Substantia nigra (tissue), 51 donors: ENCODE measurements at places on chromosomes 12 and 14.

DNA sequence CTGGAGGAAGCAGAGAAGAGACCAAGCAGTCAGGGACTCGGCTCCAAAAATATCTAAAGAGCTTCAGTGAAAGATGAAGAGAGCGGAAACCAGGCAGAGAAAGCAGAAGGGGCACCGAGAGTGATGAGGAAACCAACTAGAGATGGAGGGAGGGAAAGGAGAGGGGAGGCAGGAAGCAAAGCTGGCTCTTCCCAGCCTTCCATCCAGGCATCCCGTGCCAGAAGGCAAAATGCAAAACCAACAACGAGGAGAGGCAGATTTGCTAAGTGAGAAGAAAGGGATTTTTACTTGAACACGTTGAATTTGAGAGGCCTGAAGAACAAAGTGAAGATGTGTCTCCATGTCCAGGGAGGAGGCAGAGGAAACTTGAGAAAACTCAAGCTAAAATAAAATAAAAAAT lies 90.1 kb downstream of the NUAK1 start:
- no peak for DNase-seq

GRCh38 chr12:104866291-104866690 lies 91.8 kb downstream of the SLC41A2 start:
- no peak for DNase-seq

- no peak for DNase-seq
Observed at GRCh38 chr14:99621948-99622347, 17.9 kb upstream of the CCDC85C start.

DNA sequence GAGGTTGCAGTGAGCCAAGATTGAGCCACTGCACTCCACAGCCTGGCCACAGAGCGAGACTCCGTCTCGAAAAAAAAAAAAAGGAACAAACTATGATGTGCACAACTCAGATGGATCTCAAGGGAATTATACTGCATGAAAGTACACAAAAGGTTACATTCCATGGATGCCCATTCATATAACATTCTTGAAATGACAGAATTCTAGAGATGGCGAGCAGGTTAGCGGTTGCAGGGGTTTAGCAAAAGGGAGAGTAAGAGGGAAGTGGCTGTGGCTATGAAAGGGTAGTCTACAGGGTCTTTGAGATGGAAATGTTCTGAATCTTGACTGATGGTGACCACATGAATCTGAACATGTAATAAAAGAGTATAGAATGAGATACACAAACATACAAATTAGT lies 49.7 kb downstream of the CKB start:
- no peak for DNase-seq

DNA sequence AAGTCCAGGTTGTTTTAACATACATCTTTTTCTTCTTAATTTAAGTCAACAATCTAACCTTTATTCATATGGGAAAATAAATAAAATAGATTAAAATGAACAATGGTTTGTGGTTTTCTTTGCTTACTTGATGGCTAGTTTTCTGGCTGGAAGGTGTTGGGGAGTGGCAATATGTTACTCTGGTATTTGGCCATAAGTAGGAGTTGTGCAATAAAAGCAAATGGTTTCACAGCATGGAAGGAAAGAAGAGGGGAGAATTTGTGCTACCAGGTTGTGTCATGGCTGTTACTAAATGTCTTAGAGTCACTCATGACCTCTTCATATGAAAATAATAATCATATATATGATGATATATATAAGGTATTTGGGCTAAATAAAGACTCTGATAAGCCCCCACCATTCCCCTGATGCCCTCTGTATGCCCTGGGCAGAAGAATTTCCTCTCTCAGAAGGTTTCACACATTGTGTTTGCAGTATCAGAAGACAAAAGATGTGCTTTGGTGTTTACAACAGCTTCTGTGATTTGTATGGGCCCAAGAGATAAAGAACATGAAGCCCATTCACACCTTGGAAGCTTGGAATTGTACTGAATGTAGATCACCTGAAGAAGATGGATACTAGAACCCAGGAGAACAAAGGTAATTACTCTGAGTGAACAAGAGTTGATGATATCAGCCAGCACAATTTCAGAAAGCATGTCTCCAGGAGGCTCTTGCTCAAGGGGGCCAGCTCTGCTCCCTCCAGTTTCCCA lies 160.9 kb downstream of the ALG10B start:
- DNase-seq, result no peak

DNA sequence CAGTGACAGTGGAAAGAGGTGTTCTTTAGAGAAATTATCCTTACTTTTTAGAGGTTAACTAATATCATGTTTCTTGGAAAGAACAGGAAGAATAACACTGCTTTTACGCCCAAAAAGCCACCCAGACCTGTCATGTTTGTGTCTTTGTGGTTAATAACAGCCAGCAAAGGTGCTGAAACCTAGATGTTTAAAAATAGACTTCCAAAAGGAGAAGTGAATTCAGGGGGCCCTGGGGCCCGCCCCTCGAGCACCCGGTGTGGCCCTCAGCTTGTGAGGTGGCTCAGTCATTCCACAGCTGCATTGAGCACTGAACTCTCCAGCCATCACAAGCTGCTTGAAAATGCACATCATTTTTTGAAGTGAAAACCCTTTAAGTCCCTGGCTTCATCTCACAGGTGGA lies 20.8 kb upstream of the AMN start:
- DNase-seq, result no peak

DNA sequence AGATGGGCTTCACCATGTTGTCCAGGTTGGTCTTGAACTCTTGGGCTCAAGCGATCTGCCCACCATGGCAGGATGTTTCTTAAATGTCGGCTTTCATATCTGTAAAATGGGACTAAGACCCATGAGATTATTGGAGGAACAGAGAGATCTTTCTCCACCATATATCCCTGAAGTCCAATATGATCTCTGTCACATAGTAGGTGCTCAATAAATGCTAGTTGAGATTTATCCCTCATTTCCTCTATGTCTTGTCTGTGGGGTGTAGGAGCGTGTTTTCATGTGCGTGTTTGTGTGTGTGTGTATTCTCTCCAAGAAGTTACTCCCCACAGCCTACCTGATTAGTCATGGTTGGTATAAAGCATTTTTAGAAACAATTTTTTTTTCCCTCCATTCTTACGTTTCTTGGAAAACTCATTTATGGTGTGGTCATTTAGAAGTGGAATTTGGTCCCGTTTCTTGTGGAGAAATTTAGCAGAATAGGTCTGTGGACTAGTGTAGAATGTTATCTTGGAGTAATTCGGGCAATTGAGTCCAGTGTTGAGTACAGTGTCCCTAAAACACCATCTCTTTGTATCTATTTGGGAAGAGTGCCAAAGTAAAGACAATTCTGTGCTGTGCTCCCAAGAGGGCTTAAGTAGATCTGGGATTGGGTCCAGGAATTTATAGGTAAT lies 4.3 kb downstream of the STRAP start:
- no peak for DNase-seq

- no peak for DNase-seq
Observed at GRCh38 chr12:112537710-112538396, 119.1 kb downstream of the PTPN11 start.

- no peak for DNase-seq
Observed at GRCh38 chr14:92482621-92483319, 30.8 kb upstream of the RIN3 start.

GRCh38 chr12:2893007-2893406 lies 2.3 kb downstream of the TULP3 start:
- no peak for DNase-seq

DNA sequence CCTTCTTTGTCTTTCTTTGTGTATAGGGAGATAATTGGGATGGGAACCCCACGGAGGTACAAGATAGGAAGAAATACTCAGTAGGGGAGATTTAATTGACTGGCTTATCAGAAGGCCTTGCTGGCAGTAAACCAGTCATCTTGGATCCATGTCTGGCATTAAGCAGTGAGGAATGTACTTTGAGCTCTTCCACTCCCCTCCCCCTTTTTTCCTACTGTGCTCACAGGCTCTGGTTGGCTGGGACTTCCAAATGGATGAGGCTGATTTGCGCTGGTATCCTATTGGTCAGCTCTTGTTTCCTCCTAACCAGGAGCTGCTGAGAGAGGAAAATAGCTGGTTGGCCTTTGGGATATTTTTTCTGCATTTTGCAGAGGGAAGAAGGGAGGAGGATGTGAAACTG lies 24.7 kb downstream of the NGDN start:
- no peak for DNase-seq
